ENCODE measurements at places on chromosomes 4 and X.

DNA sequence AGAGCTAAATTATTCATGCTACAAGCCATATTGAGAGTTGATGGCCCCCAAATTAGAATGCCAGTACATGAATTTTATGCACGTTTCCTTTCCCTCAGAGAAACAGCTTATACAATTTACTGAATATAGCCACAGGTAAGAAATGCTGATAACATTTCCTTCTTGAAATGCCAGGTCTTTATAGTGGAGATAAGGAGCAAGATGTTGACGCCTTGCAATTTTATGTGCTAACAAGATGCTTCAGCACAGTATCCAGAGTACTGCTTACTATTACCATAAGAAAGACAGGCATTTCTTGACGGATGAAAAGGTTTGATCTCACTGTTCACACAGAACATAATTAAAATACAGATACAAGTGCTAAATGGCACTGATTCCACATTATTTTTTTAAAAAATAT, 223.2 kb upstream of the CTSO start:
- DNase-seq: no peak

- DNase-seq: no peak
Measured at GRCh38 chr4:77471821-77472495, 133.7 kb upstream of the CXCL13 start.

DNA sequence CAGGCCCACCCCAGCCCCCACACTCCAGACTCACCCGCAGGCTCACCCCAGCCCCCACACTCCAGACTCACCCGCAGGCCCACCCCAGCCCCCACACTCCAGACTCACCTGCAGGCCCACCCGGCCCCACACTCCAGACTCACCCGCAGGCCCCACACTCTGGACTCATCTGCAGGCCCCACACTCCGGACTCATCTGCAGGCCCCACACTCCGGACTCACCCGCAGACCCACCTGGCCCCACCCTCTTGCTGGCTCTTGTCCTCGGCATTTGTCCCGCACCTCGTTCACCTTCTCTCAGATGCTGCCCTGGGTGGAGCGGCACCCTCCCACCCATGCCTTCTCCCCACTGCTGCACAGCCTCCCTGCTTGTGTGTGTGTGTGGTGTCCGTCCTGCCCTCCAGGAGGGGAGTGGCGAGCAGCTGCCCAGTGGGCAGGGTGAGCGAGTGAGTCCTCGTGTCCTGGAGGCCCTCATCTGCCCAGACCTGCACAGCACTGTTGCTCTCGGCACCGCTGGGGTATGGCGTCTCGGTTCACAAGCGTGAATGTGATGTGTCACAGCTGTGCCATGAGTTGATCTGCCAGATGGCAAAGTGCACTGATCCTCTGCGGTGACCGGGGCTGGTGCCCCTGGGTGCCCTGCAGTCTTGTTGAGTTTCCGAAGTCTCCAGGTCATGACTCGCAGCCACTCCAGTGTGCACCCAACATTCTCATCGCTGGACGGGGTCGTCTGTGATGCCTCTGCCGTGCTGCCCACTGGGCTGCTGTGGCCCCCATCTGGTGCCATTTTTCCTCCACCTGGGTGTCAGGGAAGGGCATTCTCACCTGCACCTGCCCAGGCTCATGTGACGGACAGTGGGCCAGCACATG, 27.7 kb downstream of the MAEA start:
- DNase-seq: no peak

DNA sequence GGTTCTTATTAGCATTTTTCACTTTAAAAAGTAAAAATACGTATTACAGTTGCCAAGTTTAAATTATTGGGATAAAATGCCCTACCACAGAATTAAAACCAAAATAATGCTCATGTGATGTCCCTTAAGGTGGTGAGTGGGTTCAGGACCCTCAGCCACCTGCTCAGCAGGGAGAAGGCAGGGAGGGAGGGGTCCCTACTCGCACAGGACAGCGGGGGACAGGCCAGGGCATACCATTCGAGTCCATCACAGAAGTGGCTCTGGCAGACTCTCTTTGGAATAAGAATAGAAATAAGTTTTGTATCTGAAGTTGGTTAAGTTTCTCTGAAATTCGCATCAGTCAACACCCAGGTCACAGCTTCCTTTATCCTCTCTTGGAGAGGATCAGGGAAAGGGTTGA, 37.7 kb downstream of the NOP14 start:
- no peak for DNase-seq

DNA sequence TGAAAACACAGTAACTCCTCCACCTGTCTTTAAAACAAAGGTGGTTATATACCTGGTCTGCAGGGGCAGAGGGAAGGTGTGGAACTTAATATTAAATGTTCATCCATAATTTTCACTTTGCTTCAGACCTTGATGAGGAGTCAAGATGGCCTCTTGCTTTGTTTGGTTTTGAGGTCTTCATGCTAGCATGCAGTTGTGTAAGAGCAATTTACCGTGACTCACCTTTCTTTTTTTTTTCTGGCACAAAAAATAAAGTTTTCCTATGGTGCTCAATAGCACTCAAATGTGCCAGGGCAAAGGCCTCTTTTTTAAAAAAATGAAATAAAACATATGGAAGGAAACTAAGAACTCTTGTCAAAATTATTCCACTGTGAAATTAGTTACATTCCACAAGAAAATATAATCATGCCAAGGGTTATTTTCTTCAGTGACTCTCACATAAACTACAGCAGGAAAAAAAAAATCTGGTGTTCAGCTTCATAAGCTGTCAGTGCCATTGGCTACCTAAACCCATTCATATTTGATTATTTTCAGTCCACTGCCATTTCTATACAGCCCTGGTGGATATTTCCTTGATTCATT, 128.2 kb downstream of the SLC7A11 start:
- DNase-seq: peak; percentile 63

DNA sequence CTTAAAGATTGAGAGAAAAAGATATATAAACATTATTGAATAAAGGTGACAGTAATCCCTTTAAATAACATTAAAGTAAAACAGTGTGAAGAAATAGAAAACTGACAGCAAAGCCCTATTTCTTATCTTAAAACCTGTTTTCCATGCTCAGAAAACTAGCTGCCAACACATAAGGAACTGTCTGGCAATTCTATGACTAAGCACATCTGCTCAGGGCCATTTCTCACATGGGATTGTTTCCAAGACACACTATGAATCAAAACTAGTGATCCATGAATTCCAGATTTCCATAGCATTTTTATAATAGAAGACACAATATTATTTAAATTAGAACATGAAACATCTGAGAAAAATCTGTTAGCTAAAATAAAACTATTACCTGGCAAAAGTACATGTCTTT, 113.4 kb downstream of the SCLT1 start:
- peak; percentile 55 for DNase-seq

DNA sequence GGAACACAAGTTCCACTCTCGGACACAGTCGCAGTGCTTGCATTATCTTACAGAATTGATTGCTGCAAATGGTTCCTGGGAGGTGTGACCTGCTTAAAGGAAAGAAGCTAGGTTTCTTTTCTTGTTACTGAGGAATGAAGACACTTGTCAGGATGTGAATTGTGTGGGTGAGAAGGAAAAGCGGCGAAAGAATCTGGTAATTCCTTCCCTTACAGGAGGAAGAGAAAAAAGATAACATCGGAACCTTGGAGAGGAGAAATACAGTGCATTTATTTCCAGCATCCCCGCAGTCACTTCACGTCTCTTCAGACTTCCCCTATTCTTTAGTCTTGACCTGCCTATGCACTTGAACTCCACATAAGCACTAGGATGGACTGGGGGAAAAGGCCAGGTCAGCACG, 389 bp upstream of the CCSER1 start:
- DNase-seq: no peak

DNA sequence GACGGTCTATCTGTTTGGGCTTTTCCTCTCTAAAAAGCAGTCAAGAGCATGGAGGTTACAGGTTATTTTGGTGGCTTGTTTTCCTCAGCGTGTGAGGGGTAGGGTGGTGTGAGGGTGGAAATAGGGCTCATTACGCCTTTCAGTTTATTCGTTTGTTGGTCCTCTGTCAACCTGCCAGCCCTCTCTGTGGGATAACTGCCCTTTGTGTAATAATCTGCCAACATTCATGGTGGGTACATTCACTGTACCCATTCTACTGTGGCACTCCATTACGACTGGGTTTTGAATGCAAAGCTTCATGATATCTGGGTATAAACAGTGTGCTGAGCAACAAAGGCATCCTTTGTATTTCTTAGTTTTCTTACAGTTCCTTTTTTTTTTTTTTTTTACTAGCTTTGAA, 136.4 kb downstream of the ADGRL3 start:
- DNase-seq: no peak
